ENCODE measurements at places on chromosomes 1 and 21. TPM values are rescaled to one million over a fixed set of nuclear protein-coding genes. Genes with fewer than 3 reads are reported as not detected.
A peak's percentile ranks its signal among the peaks of the same experiment; 100 is the strongest.

GRCh38 chr1:56229186-56229585 lies 350.2 kb downstream of the PLPP3 start:
- DNase-seq, result peak; percentile 29

GRCh38 chr1:41528726-41529605 lies 44.5 kb upstream of the EDN2 start:
- no peak for DNase-seq

- no peak for DNase-seq
Observed at GRCh38 chr1:98368995-98369394, 292.5 kb upstream of the SNX7 start.

- DNase-seq, result no peak
Observed at GRCh38 chr1:185439727-185440415, 122.8 kb upstream of the IVNS1ABP start.

GRCh38 chr1:181324797-181325616 lies 158.3 kb upstream of the CACNA1E start:
- no peak for DNase-seq

DNA sequence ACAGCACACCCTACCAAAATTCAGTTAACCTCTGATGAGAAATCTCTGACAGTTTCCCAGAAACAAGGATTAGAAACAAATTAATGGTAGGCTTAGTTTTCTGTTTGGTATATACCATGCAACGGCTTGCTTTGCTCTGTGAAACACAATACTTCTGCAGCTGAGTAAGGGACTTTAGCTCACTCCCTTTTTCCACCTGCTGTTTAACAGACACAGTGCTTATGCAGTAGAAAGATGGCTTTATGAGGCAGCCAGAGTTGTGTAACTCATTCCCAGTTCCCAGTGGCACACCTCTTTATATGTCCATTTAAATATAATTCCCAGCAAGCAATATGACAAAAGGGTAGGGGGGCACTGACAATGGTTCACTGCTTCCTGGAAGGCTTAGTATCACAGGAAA lies 124.0 kb downstream of the PIGK start:
- no peak for DNase-seq

Gene DVL1
- 124 TPM for total RNA-seq

Gene GJA4
- not detected for total RNA-seq

Gene LAMC2
- 2.8 TPM for total RNA-seq

Gene KCNJ15
- total RNA-seq, result not detected

Gene RBP7
- total RNA-seq, result not detected

Measured in glutamatergic neuron (in vitro differentiated cells).